ENCODE measurements at places on chromosomes 7 and 10.

GRCh38 chr10:31384589-31384949, 65.6 kb downstream of the ZEB1 start:
- DNase-seq: no peak

DNA sequence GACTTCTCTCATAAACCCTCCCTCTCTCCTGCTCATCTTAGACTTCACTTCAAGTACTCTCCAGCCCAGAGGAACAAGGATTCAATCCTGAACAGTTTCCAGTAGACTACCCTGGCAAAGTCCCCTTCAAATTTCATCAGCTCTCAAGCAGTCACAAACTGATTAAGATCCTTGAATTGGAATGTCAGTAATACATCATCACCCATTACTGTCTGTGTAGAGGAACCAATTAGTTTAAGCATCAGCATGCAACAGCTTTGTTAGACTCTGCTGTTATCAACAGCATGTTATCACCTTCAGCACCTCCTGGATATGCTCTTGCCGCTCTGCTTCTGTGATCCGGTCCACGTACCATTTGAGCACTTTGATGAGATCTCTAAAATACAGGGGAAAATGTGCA, 307.0 kb upstream of the IMMP2L start:
- DNase-seq: no peak

DNA sequence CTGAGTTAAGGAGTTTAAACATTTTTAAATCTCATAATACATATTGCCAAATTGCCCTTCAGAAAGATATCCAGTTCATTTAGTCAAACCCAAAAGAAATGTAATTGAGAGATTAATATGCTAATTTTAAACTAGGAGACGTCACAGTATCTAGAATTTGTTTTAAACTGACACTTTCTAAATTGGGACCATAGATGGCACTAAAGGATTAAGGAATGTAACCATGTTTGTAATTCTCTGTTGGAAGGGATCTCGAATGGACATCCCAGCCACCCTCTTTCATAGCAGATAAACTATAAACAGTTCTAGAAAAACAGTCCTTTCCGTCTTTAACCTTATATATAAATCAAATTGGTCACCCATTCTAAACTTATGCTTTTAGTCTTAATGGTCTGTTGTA, 30.0 kb upstream of the SAMD9L start:
- no peak for DNase-seq

GRCh38 chr10:17330501-17330900, 102.5 kb downstream of the VIM start:
- DNase-seq: no peak

GRCh38 chr10:4254101-4254994, 469.3 kb upstream of the KLF6 start:
- DNase-seq: no peak

DNA sequence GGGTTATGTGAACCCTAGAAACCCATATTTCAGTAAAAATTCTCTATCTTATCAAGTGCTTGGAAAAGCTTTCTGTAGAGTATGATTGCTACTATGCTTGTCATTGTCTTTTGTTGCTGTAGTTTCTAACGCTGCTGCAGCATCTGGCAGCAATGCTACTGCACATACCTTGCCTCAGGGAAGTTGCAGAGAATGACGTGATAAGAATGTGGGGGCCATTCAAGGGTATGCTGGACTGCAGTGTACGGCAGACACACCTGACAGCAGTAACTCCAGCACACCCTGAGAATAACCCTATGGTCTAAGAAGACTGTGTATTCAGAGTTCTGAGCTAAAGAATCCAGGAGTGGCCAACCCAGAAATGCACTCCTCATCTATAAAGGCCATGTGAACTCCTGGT, 20.5 kb downstream of the TRIM4 start:
- DNase-seq: no peak

GRCh38 chr10:71086439-71087080, 125.8 kb upstream of the UNC5B start:
- DNase-seq: no peak

- DNase-seq: no peak
Observed at GRCh38 chr10:120016906-120017305, 124.4 kb downstream of the SEC23IP start.

GRCh38 chr10:24202181-24202570, 6.8 kb upstream of the KIAA1217 start:
- DNase-seq: no peak

DNA sequence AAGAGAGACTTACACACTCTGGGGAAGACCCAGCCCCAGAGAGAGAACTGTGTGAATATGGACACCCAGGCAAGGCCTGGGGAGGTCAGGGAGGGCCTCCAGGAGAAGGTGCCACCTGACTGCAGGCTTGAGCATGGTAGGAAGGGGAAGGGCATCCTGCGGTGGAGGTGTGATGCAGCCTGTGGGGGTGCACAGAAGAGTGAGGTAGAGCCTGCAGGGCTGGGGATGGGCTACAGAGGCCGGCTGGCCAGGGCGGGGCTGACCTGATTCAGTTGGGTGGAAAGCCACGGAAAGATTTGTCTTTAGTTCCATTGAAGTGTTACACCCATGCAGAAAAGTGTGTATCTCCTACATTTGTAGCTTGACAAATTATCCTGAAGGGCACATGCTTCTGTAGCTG, 47.6 kb downstream of the ZMIZ1 start:
- no peak for DNase-seq

DNA sequence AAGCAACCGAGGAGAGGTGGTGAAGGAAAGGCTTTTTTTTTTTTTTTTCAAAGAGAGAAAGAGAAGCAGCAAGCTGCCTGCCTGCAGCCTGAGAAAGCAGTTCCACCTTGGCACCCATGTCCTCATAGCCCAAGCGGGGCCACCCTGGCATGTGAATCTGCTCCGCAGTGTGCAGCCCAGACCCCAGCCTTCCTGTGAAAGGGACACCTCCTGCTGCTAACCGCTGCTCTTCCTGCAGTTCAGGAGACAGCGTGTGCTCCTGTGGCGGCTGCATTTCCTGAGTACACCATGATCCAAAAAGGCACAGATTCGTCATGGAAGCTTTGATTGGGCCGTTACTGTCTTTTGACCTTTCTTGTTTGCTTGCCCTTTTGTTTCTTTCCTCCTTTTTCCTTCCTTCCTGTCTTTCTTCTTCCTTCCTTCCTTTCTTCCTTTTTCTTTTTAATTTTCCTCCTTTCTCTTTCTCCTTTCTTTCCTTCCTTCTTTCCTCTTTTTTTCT, 38.1 kb downstream of the IKZF1 start:
- DNase-seq: peak; percentile 61

GRCh38 chr10:70498970-70499835, 20.6 kb downstream of the PALD1 start:
- no peak for DNase-seq
